ENCODE measurements at places on chromosomes 1 and 21.

DNA sequence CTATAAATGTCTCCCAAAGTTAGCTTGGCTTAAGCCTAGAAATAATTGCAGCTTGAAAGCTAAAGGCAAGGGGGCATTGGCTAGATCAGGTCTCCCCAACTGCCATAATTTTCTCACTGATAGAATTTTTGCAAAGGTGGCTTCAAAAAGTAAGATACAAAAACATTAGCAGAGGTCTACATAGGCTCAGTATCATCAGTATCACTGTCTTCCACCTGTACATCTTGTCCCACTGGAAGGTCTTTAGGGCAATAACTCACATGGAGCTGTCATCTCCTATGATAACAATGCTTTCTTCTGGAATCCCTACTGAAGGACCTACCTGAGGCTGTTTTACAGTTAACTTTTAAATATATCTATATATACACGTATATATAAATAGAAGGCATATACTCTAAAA is 14.9 kb downstream of the OSBPL9 start:
- DNase-seq = no peak

GRCh38 chr1:10682449-10683309 is 113.8 kb downstream of the CASZ1 start:
- DNase-seq = no peak

DNA sequence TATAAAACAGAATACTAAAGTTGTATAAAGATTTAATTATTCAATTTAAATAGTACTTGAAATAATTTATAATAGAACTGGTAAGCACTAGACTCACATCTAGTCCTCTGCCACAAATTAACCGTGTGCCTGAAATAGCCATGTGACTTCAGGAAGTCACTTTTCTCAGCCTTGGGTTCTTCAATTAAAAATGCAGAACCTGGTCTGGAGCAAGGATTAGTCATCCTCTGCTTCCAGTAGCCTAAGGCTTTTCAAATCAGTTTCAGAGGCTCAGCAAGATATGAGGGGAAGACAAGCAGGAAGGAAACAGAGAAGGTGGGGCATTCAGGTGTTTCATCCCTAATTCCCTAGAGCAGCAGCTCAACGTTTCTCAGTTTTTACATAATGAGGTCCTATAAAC is 23.0 kb downstream of the DPH5 start:
- no peak for DNase-seq

DNA sequence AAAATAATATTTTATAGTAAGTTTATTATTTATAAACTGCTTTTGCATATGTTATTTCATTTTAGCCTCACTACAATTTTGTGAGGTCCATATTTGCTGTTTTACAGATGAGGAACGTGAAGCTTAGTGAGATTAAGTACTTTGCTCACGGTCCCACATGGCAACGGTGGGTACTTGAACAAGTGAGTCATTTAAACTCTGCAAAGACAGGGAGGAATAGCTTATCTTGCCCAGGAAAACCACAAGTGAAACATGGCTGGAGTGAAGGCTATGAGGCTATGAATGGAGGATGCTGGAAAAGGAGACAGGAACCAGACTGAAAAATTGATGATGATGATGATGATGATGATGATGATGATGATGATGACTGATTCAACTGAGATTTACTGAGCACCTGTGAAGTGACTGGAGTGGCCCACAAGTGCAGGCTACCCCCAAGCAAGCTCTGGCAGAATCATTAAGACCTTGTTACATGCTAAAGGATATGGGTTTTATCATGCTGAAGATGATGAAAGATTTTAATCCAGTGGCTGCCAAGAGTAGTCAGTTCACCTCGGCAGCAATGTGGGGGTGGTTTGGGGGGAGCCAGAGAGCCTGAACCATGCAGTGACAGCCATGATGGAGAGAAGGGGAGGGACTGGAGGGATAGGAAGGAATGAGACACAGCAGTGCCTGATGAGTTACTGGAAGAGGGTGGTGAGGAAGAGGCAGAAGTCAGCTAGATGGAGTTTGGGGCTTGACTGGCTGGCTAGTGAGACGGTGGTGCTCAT is 1.4 kb upstream of the ABCA4 start:
- DNase-seq = no peak

DNA sequence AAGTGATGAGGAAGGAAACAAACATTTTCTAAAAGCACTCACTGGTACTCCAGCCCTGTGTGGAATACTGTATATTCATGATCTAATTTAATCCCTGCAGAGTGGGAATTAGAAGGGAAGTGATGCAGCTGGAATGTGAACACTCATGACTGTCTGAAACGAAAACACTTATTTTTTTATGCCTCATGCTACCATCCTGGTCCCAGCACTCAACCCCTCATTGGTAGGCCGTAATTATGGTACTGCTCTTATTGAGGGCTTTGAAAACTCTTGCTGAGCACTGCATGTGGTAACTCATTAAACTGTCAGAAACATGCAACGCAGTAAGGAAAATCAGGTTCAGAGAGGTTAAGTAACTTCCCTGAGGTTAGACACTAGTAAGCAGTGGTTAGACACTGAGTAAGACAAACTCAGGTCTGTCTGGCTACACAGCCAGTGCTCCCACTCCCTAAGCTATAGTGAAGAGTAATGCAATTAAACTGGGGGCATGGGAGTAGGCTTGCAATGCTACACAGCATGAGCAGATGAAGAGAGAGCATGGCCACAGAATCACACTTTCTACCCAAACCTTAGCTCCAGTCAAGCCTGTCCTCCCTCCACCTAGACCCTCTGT is 17.3 kb upstream of the TNFSF4 start:
- no peak for DNase-seq

DNA sequence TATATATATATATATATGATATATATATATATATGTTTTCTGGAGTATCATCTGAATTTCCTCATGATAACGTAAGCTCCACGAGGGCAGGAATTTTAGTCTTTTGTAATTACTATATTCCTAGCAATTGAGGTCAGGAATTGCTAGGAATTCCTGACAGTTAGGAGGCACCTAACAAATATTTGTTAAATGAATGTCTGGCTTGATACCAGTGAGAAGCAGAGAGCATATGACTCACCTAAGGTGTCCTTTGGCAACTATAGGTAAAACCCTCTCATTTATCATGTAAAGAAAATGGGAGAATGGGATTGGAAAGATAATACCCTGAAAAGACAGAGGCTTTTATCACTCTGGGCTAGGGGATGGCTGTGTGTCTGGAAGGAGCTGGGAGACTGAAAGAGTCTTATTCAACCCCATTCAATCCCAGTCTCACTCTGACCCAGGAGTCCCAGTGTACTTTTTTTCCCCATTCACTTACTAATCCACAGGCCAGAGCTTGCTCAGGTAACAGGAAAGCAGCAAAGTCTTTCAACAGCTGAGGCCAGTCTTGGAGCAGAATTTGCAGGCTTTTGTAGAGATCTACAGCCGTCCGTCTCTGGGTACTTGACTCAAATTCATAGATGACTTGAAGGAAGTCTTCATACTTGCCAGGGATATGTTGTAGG is 71.2 kb downstream of the DAP3 start:
- DNase-seq = no peak

GRCh38 chr1:162854245-162854882 is 6.6 kb downstream of the CCDC190 start:
- peak; percentile 49 for DNase-seq

- no peak for DNase-seq
These were observed 84.9 kb downstream of the CLEC20A start for GRCh38 chr1:178411756-178412399.

DNA sequence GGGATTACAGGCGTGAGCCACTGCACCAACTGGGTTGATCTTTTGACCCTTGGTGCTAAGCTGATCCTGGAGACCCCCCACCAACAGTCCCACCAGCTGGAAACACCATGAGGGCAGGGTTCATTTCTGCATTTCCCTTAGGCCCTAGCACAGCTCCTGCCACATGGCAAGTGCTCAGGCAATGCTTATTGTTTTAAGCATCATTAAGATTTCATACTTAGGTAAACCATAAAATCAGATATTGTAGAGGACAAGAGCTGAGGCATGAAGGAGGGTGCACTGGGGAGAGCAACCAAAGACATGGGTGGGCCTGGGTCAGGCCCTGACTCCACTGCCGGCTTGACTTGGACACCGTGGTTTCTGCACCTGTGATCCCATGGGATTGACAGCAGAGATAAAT is 17.7 kb downstream of the CHIT1 start:
- no peak for DNase-seq

DNA sequence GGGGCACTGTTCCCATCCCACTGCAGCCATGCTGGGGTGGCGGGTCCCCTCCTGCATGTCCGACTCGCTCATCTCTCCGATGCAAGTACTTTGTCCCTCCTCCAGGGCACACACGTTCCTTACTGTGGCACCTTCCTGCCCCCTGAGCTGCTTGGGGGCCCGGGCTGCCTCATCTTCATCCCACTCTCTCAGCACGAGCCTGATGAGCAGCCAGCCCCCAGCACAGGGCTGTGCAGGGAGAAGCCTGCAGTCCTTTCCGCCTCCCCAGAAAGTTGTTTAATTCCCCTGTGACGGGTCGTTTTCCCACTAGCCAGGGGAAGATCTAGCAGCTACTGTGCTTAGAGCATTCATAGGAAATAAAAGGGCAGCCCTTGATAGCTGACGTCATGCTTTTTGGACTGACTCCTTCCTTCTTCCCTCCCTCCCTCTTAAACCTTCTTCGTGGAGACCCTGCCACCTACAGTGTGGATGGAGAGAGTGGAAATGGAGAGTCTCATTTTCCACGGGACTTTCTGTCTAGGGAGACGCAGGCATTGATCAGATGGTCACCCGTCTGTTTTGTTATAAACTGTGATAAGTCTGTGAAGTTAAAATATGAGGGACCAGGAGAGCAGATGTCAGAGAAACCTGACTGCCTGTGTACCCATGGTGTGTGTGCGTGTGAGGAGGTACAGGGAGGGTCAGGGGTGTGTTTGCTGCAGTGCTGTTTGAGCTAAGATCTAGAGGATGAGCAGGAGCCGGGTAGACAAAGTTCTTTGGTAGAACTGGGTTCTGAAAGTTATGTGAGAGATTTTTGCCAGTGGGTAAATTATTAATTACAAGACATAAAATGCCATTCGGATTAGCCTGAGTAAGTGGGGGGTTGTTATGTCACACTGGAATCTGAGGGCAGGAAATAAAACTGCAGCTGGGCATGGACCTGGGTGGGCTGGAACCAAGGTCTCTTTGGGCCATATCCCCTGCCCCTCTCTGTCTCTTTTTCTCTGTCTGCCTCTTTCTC is 34.3 kb downstream of the GPR137B start:
- DNase-seq = no peak

DNA sequence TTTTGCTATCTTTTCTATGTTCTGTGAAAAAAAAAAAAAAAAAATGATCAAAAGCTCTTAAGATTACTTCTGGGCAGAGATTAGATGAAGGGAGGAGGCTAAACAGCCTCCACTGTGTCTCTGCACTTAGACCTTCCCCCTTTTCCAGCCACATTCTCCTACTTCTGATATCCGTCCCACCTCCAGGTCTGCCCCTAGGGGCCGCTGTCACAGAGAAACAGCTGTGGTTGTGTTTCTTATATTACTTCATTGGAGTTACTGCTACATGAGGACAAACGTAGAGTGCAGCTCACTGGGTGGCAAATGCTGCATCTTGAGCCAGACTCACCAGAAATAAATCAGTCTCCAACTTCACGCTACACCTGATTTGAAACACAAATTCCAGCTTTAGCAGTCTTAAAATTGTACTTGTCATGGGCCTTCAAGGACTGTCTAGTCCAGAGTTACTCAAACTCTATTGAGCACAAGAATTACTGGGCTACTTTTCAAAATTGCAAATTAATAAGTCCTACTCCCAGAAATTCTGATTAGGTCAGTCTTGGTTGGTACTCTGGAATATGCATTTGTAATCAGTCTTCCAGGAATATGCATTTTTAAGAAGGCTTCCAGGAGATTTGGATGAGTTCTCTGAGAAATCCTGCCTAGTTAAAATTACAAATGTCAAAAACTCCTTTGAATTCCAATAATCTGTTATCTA is 125.2 kb upstream of the PTBP2 start:
- no peak for DNase-seq

GRCh38 chr1:116306102-116306501 is 66.9 kb upstream of the ATP1A1 start:
- DNase-seq = no peak

DNA sequence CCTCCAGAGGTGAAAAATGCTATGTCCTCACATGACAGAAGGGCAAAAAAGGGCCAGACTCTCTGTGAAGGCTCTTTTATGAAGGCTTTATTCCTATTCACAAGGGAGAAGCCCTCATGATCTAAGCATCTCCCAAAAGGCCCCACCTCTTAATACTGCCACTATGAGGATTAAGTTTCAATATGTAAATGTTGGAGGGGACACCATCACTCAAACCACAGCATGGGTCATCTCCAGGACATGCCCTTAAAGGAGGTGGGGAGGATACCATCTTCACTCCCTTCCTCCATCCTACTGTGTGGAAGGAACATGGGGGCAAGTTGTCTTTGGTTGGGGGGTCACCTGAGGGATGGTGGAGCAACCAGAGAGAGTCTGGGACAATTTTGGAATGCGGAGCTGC is 170.1 kb downstream of the TRIM33 start:
- DNase-seq = no peak

DNA sequence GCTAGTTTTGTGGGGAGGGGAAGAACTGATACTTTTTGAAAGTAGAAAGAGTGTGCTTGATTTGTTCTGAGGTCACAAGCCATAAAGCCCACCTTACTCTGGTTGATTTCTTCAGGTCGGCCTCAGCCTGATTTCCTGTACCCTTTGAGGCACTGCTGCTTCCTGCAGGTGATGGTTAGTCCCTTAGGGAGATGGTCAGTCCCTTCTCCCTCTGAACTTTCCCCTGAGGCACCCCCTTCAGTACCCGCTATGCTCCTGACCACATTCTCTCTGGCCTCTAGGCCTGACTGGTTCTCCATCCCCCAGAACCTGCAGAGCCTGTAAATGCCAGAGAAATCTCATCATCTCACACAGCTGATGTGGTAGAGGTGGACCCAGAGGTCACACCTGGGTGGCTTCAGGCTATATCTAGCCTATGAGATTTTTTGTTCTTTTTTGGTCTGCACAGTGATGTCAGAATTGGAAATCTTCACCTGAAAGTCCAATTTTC is 15.0 kb upstream of the ID3 start:
- DNase-seq = no peak

- no peak for DNase-seq
These were observed 1.7 kb upstream of the TRIM45 start for GRCh38 chr1:117123274-117123673.

DNA sequence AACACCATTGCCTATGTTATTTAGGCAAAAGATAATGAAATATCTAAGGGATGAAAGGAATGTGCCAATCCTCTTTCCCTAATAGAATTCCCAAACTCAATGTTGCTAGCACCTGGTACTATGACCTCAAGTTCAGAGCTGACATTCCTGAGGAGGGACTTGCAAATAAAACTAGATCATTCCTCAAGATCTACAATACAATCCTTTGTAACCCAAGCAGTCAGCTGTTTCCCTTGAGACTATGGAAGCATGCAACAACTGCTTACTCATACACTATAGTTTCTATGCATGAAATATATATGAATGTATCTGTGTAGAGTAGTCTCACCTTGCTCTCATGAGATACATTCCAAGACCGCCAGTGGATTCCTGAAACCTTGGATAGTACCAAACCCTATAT is 65.0 kb downstream of the ABL2 start:
- no peak for DNase-seq

GRCh38 chr1:52296345-52296744 is 69.7 kb downstream of the CC2D1B start:
- no peak for DNase-seq

All from NCI-H1048 (cell line).